ENCODE measurements at places on chromosomes 7 and 10.

DNA sequence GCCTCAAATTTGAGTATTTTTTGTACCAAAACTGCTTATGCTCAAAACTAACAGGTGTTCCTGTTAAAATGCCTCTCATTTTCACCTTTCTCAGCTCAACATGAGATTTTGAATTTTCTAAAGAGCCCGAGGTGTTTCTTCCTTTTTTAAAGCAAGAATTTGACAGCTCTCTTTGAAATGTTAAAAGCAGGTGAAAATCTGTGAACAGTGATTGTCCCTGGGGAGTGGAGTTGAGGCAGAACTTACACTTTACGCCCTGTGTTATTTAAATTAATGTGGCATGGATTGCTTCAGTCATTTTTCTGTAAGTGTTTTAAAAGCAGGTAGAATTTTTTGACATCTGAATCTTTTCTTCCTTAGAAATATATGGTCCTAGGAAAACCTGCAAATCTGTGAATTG, 9.2 kb upstream of the GPR15LG start:
- DNase-seq, result no peak

GRCh38 chr7:122790591-122790990, 87.9 kb upstream of the RNF148 start:
- DNase-seq, result no peak

GRCh38 chr7:3152714-3153113, 109.0 kb upstream of the CARD11 start:
- DNase-seq, result no peak

GRCh38 chr10:70984986-70985722, 96.8 kb upstream of the PCBD1 start:
- no peak for DNase-seq

DNA sequence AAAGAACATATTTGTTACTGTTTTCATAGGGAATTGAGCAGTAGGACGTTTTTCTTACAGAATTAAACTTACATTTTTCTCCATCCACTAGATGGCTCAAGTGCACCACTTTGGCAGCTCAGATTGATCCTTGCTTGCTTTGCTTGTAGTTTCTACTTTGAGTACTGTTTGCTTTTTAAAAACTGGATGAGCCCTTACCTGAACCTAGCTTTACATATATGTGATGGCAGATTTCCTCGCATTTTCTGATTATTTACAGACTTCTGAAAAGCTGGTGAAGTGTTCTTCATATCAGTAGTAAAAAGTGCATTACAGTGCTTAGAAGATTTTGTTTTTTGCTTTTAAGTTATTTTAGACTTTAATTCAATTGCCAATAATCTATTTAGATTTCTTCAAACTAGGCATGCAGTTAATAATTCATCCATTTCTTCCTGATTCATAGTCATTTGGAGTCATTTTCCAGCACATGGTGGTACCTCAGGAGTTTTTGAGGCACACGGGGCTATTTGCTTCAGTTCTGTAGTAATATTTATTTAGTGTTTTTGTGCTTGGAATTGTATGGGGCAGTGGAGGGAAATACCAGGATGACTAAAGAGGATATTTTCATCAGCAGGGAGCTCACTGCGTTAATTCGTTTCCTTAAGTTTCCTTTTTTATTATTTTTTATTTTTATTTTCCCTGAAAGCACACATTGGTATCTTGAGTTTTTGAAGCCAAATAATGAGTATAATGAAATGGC, 57.3 kb downstream of the MAPK8 start:
- DNase-seq, result no peak

DNA sequence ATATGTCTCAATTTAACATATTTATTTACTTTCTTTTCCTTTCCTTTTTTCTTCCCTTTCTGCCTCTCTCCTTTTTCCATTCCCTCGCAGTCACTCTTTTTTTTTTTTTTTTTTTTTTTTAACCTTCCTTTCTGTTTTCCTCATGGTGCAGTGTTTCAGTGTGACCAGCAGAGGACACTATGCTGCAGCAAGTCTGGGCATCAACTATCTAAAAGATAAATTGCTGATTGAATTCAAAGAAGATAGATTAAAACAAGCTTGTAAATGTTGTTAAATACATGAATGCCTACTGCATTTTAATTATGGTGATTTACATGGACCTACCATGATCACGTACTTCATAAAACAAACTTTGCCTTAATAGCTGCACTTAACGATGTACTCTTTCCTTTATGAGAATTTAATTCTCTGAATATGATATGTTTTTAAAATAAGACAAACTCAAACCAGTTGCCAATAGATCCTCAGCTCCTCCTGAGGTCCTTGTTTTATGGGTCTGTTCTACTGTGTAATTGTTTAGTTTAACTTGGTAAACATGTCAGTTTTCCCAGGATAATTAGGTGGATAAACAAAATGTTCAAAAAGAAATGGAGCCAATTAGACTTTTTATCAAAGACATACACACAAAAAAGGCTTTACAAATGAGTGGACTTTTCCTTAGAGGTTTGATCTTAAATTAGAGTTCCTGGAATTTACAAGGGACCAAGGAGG, 101.0 kb upstream of the AGR3 start:
- no peak for DNase-seq

DNA sequence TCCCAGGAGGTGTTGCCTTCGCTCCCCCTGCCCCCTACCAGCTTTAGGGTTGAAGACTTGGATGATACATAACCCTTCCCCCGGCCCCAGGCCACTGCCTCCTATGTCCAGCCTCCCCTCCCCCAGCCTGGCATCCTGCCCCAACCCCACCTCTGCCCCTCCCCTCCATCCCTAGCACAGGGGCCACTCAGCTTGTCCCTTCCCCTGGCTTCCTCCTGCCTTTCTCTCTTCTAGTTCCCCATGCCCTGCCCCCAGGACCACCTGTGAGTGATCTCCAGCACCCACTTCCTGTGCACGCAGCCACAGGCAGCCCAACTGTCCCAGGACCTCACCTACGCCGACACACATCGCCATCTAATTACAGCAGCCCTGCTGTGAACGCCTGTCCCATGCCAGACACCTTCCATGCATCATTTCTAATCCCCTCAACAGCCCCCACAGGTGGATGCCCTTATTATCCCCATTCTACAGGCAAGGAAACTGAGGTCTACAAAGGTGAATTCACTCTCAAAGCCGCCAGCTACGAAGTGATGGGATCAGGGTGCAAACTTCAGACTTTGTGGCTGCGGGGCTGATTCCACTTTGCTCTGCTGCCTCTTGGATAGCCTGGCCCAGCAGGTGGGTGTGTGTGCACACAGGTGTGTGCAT, 82.4 kb upstream of the CHST15 start:
- DNase-seq, result no peak

GRCh38 chr10:123100030-123100762, 35.6 kb upstream of the HMX3 start:
- no peak for DNase-seq

GRCh38 chr7:131546126-131546525, 10.3 kb downstream of the PODXL start:
- DNase-seq, result no peak

- DNase-seq, result no peak
Measured at GRCh38 chr10:89454561-89455347, 40.4 kb downstream of the IFIT5 start.

- no peak for DNase-seq
Measured at GRCh38 chr7:23544913-23545354, 13.2 kb upstream of the TRA2A start.

GRCh38 chr7:149291036-149291780, 29.2 kb downstream of the ZNF783 start:
- no peak for DNase-seq

GRCh38 chr10:124521429-124521871, 59.8 kb downstream of the LHPP start:
- no peak for DNase-seq

DNA sequence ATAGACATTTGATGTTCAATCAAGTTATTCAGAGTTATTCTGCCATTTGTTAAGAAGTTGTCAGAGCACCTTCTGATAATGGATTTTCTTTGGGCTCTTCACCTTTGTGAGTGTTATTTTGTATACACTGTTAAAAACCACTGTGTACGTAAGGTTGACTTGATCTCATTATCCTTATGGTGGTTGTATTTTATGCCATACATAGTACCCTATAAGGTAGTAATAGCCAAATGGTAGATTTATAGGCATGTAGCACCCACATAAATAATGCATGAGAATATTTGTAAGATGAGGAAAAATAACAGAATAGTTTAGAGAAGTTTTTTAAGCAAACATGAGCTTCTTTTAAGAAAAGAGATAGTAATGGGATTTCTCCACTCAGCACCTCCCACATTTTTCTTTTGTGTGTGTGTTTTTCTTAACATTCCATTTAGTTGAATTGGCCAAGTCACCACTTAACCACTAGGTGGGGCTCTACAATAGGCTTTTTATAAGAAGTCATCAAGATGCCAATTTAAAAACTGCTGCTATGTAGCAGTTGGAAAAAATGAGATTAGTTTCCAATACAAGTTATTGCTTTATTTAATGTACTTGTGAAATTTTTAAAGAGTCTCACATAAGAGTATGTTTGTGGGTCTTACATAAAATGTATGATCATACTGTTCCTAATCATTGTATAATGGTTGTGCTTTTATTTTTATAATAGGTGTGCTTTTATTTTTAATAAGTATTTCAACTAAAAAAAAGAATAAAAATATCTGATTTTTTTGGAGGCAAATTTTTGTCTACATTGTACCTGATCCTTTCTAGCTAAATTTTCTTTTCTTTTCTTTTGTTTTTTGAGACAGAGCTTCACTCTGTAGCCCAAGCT, 41.1 kb upstream of the STMP1 start:
- peak; percentile 78 for DNase-seq

- no peak for DNase-seq
Measured at GRCh38 chr7:127769696-127770400, 117.9 kb downstream of the SND1 start.

- DNase-seq, result no peak
Measured at GRCh38 chr7:33644489-33644888, 260.9 kb upstream of the BMPER start.

- no peak for DNase-seq
Measured at GRCh38 chr7:101128040-101128834, 1.3 kb downstream of the SERPINE1 start.

GRCh38 chr7:150381096-150381495, 2.0 kb downstream of the ZNF775 start:
- no peak for DNase-seq

DNA sequence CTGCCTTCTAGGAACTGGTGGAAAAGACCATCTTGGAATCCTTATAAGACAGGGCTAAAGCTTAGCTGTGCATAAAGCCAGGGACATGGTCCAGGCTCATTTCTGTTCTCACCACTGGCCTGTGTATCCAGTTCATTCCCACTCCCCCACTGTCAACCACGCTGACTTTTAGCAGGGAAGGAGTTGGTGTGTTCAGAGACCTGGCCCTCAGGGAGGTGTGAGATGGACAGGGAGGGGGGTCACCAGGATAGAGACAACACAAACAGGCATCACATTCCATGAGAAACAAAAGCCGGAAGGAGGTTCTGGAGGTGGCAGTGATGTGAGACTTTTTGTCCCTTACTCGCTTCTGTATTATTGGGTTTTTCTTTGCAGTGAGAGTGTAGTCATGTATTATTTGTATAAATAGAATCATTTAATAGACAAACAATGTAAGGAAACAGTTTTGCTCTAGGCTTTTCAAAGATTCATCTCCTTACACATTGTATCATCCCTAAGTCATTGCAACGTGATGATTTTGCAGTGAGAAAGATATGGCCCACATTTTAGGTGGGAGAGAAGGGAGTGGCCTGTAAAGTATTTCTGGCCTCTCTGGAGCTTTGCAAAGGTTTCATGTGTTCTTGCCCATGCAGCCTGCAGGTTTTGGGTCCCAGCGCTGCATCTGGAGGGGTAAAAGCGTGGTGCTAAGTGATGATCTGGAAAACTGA, 52.0 kb downstream of the EEPD1 start:
- DNase-seq, result no peak

- no peak for DNase-seq
Measured at GRCh38 chr10:118430190-118430589, 88.1 kb upstream of the FAM204A start.

DNA sequence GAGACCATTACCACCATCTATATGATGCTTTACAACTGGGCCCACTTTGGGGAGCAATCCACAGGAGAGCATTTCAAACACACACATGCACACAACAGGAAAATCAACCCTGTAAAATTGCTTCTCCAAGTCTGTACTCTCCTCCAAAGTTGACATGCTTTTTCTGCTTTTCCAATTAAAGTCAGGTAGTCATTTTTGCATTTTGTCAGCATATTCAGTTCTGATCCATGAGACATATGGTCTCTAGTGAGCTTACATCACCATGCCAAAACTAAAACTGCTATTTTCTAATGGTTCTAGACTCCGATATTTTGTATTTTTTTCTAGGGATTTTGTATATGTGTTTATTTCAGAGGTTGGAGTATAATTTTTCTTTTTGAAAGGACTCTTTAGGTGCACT, 373.5 kb upstream of the LRRTM3 start:
- DNase-seq, result no peak

DNA sequence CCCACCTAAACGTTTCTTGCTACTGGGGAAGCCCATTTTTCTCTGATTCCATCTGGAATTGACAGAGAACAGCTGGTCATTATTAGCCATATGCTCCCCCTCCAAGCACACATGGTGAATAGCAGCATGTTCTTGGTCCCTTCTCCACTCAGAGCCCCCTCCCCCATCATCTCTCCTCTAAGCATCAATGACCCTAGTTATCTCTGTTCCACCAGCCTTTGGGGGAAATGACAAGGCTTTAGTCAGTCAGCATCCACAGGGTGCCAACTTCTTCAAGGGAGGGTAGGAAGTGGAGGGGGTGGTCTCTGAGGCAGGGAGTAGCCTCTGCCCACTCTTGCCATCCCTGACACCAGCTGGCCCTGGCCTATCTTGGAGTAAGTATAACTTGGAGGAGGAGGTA, 163.1 kb downstream of the UBE2H start:
- DNase-seq, result no peak

- DNase-seq, result no peak
Measured at GRCh38 chr7:103996639-103997038, 7.2 kb upstream of the RELN start.

DNA sequence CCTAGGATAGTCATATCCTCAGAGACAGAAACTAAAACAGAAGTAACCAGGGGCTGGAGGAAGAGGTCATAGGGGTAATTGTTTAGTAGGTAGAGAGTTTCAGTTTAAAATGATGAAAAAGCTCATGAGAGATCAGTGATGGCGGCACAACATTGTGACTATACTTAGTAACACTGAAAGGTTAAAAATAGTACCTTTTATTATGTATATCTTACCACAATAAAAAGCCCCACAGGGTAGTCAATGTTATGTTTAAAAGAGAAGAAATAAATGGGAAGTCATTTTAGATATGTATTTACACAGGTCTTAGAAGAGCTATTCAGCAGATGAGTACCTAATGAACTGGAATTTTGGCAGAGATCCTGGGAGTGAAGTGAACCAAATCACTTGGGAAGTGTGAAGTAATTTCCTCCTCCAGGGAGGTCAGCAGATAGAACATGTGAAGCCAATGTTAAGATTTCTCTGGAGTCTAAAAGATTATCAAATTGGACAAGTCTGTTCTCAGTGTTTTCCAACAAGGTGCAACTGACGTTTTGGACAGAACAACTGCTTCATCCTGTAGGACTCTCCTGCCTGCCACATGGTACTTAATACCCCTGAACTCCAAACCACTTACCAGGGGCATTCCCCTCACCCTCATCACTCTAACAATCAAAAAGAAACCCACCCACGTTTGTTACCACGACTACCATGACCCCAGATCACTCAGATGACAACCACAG, 6.4 kb downstream of the CDCA7L start:
- no peak for DNase-seq
